WTC11 (cell line): ENCODE measurements at places on chromosomes 1 and 21.
A peak's percentile ranks its signal among the peaks of the same experiment; 100 is the strongest.

DNA sequence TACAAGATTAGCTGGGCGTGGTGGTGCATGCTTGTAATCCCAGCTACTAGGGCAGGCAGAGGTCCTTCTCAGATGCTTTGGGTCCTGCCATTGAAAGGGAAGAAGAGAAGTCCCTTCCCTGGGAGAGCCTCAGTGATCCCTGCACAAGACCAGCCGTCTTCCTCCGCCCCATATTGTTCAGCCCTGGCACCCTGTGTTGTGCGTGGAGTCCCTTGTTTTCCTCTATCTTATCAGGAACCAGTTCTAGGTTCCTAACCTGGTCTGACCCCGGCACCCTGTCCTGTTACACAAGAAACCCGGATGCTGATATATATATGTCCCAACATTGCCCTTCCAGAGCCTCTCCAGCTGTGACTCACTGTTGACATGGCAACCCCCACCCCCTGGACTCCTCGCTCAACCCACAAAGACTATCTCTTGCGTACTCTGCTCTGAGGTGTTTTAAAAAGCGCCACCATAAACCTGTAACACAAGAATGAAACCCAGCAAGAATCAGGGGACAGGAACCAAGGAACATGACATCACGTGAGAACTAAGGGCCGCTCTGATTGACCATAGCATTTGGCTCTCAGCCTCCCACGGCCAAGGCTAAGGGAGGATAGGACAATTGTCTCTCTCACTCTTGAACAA lies 4.8 kb downstream of the MX2 start:
- H3K27me3 ChIP-seq: no peaks in the 10 kb centered on the region; the same call in 1 of the 2 replicates
- peaks cover 12% of the 10 kb centered on the region for H3K4me1 ChIP-seq
- H3K27ac ChIP-seq: no peak overlapping the region
- no peaks in the 10 kb centered on the region for H3K36me3 ChIP-seq
- H3K4me3 ChIP-seq: no peak overlapping the region
- DNase-seq: no peak

- no peaks in the 10 kb centered on the region; the same call in 1 of the 2 replicates for H3K27me3 ChIP-seq
- no peak for DNase-seq
- H3K36me3 ChIP-seq: no peaks in the 10 kb centered on the region
- no peak overlapping the region for H3K4me3 ChIP-seq
- H3K27ac ChIP-seq: no peak overlapping the region
Measured at GRCh38 chr1:239268007-239268406, 118.4 kb upstream of the CHRM3 start.

- peaks cover 16% of the 10 kb centered on the region for H3K36me3 ChIP-seq
- H3K27ac ChIP-seq: no peak overlapping the region
- H3K4me1 ChIP-seq: peaks cover 15% of the 10 kb centered on the region
- peaks cover 4% of the 10 kb centered on the region for H3K27me3 ChIP-seq
Measured at GRCh38 chr1:185739967-185740366, 5.8 kb downstream of the HMCN1 start.

DNA sequence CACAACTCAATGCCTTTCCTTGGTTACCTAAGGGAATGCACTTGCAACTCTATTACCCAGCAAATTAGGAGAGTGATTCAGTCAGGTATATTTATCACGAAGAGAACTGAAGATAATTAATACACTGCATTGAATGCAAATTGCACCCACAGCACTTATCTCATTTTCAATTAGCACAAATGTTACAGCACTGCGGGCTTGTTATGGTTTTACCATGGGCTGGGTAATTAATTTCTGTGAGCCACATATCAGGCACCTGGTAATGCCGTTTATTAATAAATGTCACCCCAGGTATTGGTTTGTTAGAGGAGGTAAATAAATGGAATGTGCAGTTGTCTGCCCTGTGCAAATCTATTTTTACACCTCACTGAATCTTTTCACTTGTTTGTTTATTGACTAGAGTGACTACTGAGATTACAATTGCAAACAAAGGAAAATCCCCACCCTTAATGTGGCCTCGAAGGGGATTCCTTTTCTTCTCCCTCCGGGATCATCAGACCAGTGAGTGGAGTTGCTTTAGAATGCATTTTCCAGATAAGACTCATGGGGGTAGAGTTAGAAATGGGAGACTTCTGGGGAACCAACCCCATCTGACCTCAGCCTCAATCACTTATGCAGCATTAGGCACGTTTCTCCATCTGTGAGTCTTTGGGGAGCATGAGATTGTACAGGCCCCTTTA lies 269.3 kb downstream of the RPS6KC1 start:
- H3K4me3 ChIP-seq: no peak overlapping the region
- no peak for DNase-seq
- no peak overlapping the region for H3K27ac ChIP-seq

DNA sequence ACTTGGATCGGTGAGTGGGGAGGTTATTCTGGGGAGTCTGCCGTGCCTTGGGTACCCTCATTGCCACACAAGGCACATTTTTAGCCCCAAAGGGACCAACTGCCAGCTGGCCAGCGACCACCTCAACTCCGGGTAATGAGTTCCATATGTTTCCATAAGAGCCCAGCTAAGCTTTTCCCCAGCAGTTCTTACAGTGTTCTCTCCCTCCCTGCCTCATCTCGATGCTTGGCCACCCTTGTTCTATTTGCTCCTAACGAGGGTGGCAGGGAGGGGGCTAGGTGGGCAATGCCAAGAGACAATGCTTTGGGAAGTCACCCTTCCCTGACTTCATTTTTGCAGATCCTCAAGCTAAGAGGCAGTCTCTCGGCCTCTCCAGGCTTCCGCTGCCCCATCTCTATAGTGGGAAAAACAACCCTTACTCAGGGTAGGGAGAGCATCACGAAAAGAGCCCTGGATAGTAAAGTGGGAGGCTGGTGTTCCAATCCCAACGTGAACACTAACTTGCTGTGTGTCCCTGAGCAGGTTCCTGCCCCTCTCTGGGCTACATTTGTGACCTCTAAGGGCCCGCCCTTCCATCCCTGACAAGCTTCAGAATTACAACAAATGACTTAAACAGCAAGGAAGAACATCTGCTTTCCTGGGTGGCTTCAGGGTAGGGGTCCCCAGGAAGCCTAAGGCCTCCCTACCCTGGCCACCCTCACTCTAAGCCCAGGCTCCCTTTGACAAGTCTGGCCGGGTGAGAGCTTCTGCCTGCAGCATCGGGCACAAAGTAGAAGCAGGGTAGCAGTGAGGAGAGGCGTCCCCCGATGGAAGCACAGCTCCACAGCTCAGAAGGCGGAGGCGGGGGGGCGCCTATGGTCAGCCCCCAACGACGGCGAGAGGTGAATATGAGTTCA lies 5.8 kb downstream of the ID3 start:
- H3K27ac ChIP-seq: peak overlapping the region; percentile 100
- peaks cover 68% of the 10 kb centered on the region for H3K4me1 ChIP-seq
- H3K27me3 ChIP-seq: no peaks in the 10 kb centered on the region; the same call in 1 of the 2 replicates
- peak; percentile 33 for DNase-seq
- peak overlapping the region; percentile 72 for H3K4me3 ChIP-seq
- H3K36me3 ChIP-seq: peaks cover 15% of the 10 kb centered on the region

- DNase-seq: no peak
- no peak overlapping the region for H3K4me3 ChIP-seq
- H3K27me3 ChIP-seq: no peaks in the 10 kb centered on the region
- H3K4me1 ChIP-seq: peaks cover 27% of the 10 kb centered on the region
Measured at GRCh38 chr1:23699280-23700179, 7.9 kb downstream of the RPL11 start.

DNA sequence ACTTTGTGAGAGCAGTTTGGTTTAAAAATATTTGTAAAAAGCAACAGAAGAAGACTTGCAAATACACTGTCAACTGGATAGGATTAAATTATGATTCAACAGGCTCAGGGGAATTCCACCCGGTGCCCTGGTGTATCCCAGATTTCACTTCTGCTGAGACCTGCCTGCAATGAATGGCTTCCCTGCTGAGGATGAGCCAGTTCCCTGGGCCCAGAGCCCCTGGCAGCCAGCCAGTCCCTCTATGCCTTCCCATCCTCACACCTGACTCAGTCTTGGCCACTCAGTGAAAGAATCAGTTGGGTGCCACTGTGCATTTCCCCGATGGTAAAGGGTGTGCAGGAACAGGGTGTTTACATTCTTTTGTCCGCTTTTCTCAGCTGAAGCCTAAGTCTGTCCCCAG lies 64.4 kb downstream of the KCTD3 start:
- H3K4me3 ChIP-seq: no peak overlapping the region
- H3K27me3 ChIP-seq: no peaks in the 10 kb centered on the region
- peaks cover 15% of the 10 kb centered on the region for H3K4me1 ChIP-seq
- H3K36me3 ChIP-seq: no peaks in the 10 kb centered on the region
- H3K27ac ChIP-seq: no peak overlapping the region

GRCh38 chr1:40105028-40105427 lies 8.0 kb upstream of the PPT1 start:
- H3K27ac ChIP-seq: no peak overlapping the region
- DNase-seq: no peak
- H3K27me3 ChIP-seq: peaks cover 22% of the 10 kb centered on the region
- no peak overlapping the region for H3K4me3 ChIP-seq
- no peaks in the 10 kb centered on the region for H3K36me3 ChIP-seq

DNA sequence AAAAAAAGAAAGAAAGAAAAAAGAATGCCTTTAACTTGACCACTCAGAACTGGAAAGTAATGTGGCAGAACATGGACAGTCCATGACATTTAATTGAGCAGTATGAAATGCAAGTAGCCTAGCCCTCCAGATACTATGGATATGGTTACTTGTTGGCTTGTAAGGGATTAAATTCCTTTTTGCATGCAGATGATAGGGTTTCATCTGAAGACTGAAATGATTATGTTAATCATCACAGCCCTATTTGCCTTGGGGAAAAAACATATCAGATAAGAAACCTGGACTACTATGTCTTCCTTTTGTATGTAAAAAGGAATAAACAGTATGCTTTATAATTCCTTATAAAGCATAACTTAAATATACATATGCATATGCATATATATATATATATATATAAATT lies 66.0 kb downstream of the GATAD2B start:
- H3K27ac ChIP-seq: no peak overlapping the region
- no peak for DNase-seq
- H3K36me3 ChIP-seq: peaks cover 9% of the 10 kb centered on the region

GRCh38 chr1:198496216-198497143 lies 44.0 kb downstream of the ATP6V1G3 start:
- no peak for DNase-seq
- H3K4me1 ChIP-seq: peaks cover 18% of the 10 kb centered on the region
- H3K27ac ChIP-seq: no peak overlapping the region
- H3K4me3 ChIP-seq: no peak overlapping the region
- H3K27me3 ChIP-seq: no peaks in the 10 kb centered on the region
- H3K36me3 ChIP-seq: no peaks in the 10 kb centered on the region

DNA sequence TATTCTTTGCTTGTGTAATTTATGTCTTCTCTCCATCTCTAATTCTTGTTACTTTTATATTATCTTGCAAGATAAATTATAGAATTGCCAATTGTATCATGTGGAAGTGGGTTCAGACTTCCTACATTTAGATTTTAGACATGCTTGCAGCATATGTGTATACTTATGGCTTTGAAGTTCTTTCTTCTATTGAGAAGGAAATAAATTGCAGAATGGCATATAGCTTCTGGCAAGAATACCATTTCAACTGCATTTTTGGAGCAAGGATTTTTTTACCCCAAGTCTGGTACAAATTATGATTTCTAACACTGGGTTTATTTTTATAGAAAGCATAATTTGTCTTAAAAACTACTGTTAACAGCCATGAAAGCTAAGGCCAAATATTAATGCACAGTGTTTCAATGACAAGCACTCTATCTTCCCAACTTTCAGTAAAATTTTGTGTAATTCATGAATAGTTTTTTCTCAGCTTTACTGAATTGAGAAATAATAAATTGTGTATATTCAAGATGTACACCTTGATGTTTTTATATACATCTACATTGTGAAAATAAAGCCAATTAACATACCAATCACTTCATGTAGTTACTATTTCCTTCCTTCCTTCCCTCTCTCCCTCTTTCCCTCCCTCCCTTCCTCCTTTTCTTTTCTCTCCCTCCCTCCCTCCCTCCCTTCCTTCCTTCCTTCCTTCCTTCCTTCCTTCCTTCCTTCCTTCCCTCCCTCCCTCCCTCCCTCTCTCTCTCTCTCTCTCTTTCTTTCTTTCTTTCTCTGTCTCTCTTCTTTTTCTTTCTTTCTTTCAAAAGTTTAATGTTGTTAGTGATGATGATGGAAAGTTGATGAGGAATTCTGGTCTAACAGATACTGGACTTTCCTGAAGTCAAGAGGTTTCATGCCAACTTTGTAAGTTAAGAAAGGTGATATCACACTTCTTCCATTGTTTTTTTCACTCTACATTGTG lies 47.1 kb upstream of the HMCN1 start:
- DNase-seq: no peak
- no peaks in the 10 kb centered on the region for H3K36me3 ChIP-seq
- H3K4me1 ChIP-seq: no peaks in the 10 kb centered on the region
- H3K27ac ChIP-seq: no peak overlapping the region
- H3K4me3 ChIP-seq: no peak overlapping the region
- H3K27me3 ChIP-seq: no peaks in the 10 kb centered on the region

- H3K27me3 ChIP-seq: no peaks in the 10 kb centered on the region
- peak overlapping the region; percentile 58 for H3K4me3 ChIP-seq
- H3K27ac ChIP-seq: no peak overlapping the region
Measured at GRCh38 chr1:163068716-163069115, 445 bp upstream of the RGS4 start.

DNA sequence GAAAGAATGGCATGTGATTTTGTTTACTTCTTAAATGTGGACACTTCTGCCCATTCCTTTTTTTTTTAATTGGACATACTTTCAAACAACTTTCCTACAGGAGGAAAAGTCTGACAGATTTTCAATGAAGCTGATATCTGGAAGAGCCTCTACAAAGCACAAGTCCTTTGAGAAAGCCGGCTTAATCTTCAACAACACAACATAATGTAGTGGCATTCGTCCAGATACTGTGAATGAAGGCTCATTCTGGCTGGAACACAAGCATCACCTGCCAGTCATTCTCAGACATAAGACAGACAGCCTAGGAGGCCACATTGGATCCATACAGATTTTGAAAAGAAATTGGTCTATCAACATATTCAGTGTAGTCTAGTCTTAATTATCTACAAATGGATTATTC lies 4.9 kb downstream of the OTUD7B start:
- no peaks in the 10 kb centered on the region for H3K27me3 ChIP-seq
- DNase-seq: no peak
- H3K36me3 ChIP-seq: peaks cover 6% of the 10 kb centered on the region
- H3K27ac ChIP-seq: no peak overlapping the region
- H3K4me1 ChIP-seq: peaks cover 17% of the 10 kb centered on the region

GRCh38 chr1:90720145-90720636 lies 3.1 kb upstream of the BARHL2 start:
- peaks cover 58% of the 10 kb centered on the region for H3K4me1 ChIP-seq
- no peak overlapping the region for H3K27ac ChIP-seq
- H3K4me3 ChIP-seq: peak overlapping the region; percentile 80
